AG04449 (cell line): ENCODE measurements at places on chromosomes 13 and 19.

GRCh38 chr19:4923276-4923747 lies 14.0 kb downstream of the UHRF1 start:
- no peak for DNase-seq

- DNase-seq: no peak
Measured at GRCh38 chr13:107252428-107252827, 684.5 kb upstream of the ARGLU1 start.

DNA sequence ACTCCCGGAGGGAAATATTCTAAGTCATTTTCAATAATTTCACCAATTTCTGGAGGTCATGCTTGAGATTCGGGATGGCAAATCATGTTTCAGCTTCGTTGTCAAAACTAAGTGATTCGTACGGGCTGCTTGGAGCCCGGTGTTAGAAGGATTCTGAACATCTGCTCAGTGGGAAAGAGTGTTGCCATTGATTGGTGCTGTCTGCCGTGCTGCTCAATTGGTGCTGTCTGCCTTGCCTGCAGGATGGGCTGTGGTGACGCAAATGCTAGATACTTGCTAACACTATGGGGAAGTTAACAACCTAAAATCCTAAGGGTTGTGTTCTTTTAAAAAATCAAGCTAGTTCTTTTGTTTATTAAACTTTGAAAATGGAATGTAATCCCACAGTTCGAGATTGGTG lies 17.3 kb upstream of the CACNG8 start:
- no peak for DNase-seq

DNA sequence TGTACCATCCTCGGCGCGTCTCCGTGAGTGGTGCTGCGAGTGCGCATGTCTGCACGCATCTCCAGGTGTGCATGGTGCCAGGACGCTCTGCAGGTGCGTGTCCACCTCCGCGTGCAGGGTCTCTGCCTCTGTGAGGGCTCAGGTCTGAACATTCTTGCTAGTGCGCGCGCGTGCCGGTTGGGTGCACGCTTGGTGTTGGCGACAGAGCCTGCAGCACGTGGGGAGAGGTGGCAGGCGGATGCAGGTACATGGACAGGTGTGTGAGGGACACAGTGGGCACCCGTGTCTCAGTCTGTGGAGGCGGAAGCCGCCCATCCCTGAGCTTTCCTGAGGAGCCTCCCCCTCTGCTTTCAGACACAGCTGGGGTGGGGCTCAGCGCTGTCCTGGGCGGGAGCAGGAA lies 4.9 kb upstream of the OR10H2 start:
- no peak for DNase-seq

- DNase-seq: no peak
Measured at GRCh38 chr19:16077984-16078758, 1.9 kb downstream of the TPM4 start.

- DNase-seq: no peak
Measured at GRCh38 chr19:6125571-6125989, 9.9 kb upstream of the ACSBG2 start.
